Vagina (tissue), 2 donors: ENCODE measurements at places on chromosomes 16 and 17.
A peak's percentile ranks its signal among the peaks of the same experiment; 100 is the strongest.

- no peak for DNase-seq
These were observed 460.6 kb downstream of the KCNJ2 start for GRCh38 chr17:70629902-70630301.

DNA sequence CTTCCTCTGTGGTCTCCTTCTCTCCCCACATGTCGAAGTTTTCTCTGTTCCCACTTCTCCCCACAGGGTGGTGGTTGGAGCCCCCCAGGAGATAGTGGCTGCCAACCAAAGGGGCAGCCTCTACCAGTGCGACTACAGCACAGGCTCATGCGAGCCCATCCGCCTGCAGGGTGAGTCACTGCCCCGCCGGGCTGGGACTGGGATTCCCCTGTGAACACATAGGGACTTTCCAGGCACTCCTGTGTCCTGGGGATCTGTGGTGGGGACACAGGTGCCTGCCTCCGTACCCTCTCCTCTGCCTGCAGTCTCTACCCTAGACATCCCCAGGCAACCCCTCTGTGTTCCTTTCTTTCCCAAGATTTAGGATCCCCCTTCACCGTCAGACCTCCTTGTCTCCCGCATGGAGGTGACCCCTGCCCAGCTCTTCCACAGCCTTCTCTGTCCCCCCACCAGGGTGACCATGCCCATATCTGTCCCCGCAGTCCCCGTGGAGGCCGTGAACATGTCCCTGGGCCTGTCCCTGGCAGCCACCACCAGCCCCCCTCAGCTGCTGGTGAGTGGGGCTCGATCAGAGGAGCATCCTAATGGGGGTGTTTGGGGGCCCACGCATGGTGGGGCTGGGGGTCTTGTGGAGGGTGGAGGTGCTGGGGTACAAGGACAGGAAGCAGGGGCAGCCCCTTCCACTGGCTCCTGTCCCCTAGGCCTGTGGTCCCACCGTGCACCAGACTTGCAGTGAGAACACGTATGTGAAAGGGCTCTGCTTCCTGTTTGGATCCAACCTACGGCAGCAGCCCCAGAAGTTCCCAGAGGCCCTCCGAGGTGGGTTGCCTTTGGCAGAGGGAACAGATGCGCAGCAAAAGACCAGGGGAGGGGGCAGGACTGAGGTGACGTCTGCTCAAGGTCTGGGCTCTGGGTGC lies 5.8 kb downstream of the ITGAM start:
- no peak for DNase-seq

DNA sequence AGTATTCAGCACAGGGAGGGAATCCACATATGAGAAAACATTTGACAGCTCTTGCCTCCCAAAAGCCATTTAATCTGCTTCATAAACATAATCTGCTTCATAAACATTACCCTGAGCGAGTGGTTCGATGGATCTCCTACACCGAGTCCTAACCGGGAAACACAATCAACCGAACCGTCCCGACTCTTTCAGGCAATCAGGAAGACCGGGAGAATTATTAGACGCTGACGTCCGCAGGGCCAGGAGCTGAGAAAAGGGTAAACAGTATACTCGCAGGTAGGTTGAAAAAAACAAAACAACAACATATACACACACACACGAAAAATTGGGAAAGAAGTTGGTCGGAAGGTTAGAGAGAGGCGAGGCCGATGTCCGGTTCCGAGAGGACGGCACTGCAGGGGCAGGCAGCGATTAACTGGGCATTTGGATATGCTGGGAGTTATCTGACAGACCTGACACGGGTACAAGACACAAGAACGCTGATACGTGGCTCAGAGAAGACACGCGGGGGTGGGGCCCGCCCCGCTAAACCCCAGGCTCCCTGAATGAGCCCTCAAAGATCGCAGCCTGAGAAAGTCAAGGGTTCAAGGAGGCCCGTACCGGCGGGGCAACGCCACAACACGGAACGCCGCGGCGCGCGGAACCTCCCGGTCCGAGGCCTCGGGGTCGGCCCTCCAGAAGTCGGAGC lies 585 bp downstream of the AP1G1 start:
- no peak for DNase-seq

- DNase-seq = no peak
These were observed 6.5 kb downstream of the DLX4 start for GRCh38 chr17:49975531-49975930.

- no peak for DNase-seq
These were observed 25.1 kb downstream of the SGSM2 start for GRCh38 chr17:2362416-2362815.

GRCh38 chr17:66533986-66534385 lies 231.6 kb downstream of the PRKCA start:
- DNase-seq = no peak

- peak; percentile 84 for DNase-seq
These were observed 18.4 kb downstream of the GLP2R start for GRCh38 chr17:9844153-9844552.

DNA sequence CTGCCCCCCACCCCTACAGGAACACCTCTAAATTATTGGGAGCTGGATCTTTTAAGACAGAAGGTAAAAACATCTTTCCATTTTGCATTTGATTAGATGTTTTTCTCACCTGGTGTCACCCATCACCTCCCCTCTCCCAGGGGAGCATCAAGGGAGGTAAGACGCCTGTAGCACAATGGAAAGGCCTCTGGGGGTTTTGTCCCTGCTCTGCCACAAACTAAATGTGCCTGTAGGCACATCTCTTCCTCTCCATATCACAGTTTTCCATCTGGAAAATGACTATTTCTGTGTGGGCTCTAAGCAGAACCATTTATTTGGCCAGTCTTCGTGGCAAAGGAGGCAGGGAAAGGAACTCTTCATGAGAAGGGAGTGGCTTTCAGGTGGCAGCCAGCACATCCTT lies 76.6 kb downstream of the GNAO1 start:
- no peak for DNase-seq

DNA sequence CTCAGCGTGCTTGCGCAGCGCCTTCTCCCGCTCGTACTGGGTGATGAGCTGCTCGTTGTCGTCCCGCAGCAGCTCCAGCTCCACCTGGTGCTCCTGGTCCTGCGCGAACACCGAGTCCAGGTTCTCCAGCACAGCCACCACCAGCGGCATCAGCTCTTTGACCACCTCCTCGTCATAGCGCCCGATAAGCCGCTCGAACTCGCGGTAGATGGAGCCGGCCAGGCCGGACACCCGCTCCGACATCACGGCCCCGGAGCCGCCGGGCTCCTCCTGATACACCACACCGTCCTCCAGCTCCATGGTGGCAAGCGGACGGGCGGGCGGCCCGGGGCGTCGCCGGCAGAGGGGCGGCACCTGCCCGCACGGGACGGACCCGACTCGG lies 320 bp downstream of the SPAG9 start:
- DNase-seq = peak; percentile 90
